IMR-90 (cell line): ENCODE measurements at places on chromosomes 6 and 20. TPM values are rescaled to one million over a fixed set of nuclear protein-coding genes. Genes with fewer than 3 reads are reported as not detected.

- DNase-seq, result no peak
Measured at GRCh38 chr6:169847901-169848311, 96.5 kb downstream of the ERMARD start.

GRCh38 chr20:9617940-9618339 lies 103.5 kb downstream of the LAMP5 start:
- peak; percentile 22 for DNase-seq

- DNase-seq, result no peak
Measured at GRCh38 chr20:13423472-13424173, 202.5 kb downstream of the ISM1 start.

GRCh38 chr6:12483712-12484111 lies 193.6 kb downstream of the EDN1 start:
- DNase-seq, result peak; percentile 99

DNA sequence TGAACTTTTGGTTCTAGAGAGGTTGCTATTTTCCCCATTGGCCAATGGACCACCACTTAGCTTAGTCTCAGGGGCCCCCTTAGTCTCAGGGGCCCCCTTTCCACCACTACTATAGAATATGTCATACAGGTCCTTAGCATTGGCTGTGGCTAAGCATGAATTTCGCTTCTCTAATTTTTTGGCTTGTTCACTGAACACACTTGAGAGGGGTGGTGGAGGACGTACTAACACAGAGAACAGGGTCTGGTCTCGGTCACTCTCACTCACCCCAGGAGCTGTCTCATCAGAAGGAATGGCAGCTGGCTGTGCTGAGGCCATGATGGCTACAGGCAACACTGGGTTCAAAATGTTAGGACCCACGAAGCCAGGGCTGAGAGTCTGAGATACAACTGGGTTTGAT lies 30.3 kb downstream of the ZNF318 start:
- DNase-seq, result no peak

DNA sequence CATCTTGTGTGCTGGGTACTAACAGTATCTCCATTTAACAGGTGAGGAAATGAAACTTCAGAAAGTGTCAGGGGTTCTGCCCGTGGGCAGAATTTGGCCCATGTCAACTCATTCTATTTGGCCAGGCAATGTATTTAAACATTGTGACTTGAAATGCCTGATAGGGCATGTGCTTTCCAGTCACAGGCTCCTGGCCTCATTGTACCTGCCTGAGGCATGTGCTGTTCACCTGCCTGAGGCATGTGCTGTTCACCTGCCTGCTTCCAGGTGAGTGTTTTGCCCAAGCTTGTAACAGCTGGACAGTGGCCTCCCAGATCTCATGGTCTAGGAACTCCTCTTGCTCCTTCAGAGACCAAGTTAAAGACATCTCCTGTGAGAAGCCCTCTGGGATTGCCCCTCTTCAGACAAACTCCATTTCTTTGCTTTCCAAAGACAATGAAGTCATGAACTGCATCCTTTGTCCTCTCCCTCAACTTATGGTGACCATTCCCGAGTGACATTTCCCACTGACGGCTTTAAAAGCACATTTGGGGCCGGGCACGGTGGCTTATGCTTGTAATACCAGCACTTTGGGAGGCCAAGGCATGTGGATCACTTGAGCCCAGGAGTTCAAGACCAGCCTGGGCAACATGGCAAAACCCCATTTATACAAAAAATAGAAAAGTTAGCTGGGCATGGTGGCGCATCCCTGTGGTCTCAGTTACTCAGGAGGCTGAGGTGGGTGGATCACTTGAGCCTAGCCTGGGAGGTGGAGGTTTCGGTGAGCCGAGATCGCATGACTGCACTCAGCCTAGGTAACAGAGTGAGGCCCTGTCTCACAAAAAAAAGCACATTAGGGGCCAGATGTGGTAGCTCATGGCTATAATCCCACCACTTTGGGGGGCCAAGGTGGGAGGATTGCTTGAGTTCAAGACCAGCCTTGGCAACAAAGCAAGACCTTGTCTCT lies 48.7 kb downstream of the BCAS4 start:
- no peak for DNase-seq

- no peak for DNase-seq
Measured at GRCh38 chr6:20704325-20705025, 170.2 kb downstream of the CDKAL1 start.

DNA sequence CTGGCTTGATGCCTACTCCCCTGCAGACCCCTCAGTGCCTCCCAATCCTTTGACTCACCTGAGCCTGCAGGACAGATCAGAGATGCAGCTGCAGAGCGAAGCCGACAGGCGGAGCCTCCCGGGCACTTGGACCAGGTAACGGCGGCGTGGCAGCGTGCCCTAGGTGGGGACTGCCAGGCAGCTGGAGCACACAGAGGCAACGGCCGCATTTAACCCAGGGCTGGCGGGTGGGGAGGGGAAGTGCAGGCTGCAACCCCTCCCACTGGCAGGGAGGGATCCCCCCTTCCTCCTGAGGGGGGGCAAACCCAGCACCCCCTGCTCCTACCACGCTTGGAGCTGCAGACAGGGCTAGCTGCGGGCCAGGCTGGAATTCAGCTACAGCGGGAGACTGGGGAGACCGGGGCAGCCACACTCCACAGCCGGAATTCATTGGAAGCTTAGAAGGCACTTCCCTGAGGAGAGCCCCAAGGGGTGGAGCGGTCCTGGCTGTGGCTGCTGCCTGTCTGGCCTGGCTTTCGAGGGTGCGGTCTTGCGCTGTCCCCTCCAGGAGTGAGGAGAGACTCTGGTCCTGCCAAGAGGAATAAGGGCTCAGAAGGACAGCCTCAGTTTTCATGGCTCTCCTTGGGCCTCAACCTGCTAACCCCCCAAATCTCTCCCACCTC lies at the start of gene MATN4:
Gene MATN4 (minus strand): TSS at position 183 of the 662 bp plus-strand sequence. CDS start 2,717 bp downstream, outside the sequence.
- DNase-seq, result no peak

DNA sequence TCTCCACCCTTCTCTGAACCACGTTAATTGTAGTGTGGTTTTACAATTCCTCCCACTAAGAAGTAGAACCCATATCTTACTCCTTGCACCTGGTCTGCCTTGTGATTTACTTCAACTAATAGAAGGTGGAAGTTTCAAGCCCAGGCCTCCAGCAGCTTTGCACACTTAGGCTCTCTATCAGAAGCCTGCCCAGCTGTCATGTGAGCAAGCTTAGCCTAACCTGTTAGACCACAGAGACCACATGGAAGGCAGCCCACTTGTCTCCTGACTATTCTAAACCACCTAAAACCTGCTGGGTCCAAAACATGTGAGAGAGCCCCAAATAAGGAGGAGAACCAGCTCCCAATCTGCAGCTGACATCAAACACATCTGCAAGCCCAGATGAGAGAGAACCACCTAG lies 127.6 kb upstream of the BTBD3 start:
- DNase-seq, result no peak

DNA sequence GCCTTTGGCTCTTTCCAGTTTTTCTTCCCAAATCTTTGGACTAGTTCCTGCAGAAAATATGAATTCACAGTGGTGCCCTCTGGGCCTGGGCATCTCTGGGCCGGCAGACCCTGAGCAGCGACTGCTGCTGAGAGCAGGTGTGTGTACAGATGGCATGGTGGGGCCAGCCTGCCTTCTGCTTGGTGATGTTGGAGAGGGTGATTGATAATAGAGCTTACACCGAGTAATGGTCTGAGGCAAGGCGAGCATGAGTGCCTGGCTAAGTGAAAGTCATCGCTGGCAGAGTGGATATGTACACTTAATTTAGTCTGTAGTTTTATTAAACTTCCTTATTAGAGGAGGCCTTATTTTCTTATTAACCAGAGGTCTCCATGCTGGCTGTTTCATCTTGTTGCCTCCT lies 156.9 kb downstream of the CDKAL1 start:
- no peak for DNase-seq

DNA sequence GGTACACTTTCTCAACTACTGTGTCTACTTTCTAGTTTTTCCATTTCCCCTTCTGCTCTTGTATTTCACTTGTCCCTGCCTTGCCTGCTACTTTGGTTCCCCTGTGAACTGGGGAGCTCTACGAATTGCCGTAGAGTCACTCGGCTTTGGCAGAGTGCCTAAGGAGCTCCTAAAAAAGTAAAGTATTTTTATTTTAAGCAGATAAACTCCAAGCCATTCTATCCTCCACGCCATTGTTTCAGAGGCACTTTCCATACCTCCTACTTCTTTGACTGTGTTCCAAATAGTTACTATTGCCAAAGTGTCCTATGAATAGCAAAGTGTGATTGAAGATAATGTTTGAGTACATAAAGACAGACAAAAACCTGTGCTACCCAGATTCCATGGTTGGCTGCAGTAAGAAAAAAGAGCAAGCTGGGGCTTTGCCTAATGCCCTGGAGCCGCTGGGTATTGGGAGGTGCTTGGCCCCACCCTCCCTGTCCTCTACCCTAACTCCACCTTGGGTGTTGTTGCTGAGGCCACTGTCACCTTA lies 5.1 kb upstream of the MBOAT1 start:
- DNase-seq, result no peak

- no peak for DNase-seq
Measured at GRCh38 chr20:45038745-45039474, 62.0 kb downstream of the KCNS1 start.

DNA sequence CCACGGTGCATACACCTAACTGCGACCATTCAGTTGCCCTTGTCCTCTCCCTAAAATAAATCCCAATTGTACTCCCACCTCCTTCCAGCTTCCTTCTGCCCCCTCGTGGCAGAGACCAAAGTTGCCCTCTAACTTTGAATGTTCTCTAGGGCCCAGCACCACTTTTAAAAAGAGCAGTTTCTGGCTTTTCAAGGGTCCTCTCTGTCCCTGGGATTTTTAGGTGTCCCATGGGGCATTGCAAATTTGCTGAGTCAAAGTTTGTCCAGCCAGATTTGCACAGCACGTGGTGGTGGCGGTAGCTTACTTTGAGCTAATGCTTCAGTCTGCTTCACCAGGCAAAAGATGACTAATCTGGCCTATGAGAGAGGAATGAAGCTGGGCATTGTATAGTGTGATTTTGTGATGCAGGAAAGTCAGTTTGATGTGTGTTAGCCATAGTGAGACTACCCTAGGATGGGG lies 100.2 kb downstream of the PERP start:
- DNase-seq, result peak; percentile 33

GRCh38 chr6:4698901-4699659 lies 77.1 kb upstream of the CDYL start:
- no peak for DNase-seq

DNA sequence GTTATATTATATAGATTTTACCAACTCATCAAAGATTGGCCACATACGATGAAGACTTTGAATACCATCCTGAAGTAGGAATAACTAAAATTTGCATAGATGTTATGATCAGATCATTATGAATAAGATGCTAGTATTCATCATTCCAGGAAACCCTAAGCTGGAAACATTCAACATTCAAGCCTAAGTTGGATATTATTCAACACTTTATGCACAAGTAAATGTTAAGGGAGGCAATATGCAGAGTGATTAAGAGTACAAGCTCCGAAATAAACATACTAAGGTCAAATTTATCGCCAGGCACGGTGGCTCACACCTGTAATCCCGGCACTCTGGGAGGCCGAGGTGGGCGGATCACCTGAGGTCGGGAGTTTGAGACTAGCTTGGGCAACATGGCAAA lies 30.4 kb downstream of the NSFL1C start:
- no peak for DNase-seq

GRCh38 chr6:37134396-37135191 lies 35.4 kb upstream of the PIM1 start:
- DNase-seq, result peak; percentile 96

- DNase-seq, result peak; percentile 72
Measured at GRCh38 chr6:1436334-1437306, 47.2 kb downstream of the FOXF2 start.

GRCh38 chr20:54716790-54717189 lies 241.4 kb downstream of the DOK5 start:
- DNase-seq, result no peak

GRCh38 chr6:109257494-109257893 lies 124.8 kb downstream of the CD164 start:
- no peak for DNase-seq

DNA sequence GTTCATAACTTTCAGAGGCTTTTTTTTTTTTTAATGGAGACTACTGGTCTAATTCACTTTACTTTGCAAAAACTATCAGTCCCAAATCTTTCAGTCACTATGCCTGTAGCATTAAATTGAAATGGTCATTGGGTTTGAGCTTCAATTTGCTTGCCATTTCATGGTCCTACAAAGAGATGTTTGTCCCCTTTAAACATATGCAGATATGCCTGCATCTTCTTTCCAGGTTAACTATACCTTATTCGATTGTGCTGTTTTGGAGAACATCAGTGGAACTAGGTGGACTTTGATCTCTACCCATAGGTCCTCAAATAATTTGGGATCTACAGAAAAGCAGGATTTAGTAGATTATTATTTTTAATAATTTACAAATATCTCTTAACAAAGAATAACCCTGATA lies 4.6 kb downstream of the POU3F2 start:
- DNase-seq, result no peak

GRCh38 chr6:134744301-134744700 lies 205.6 kb downstream of the ALDH8A1 start:
- peak; percentile 35 for DNase-seq

GRCh38 chr6:74057326-74057725 lies 361.3 kb downstream of the CD109 start:
- peak; percentile 64 for DNase-seq

DNA sequence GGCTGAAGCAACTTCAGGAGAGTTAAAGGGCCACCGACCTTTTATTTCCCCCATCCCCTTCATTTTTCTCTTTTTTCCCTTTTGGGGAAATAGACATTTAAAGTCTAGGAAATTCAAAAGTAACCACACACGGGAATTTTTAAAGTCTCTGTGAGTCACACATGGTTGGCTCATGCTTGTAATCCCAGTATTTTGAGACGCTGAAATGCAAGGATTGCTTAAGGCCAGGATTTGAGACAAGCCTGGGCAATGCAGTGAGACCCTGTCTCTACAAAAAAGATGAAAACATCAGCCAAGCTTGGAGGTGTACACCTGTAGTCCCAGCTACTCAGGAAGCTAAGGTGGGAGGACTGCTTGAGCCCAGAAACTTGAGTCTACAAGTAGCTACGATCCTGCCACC lies 34.2 kb downstream of the KATNA1 start:
- peak; percentile 41 for DNase-seq

DNA sequence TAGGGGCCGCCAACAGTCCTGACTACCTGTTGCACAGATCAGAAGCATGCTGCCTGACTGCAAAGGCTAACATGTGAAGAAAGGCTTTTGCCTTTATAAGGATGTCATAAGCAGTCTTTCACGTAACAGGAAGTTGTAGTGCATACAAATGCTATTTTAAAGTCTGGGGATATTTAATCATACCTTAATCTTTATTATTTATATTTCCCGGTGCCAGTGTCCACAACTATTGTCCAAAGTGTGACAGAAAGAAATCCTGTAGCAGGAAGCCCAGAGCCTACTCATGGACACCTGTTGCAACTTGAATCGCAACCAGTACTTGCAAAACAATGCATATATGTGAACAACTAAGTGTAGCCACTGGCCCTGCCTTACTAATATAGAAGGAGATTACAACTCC lies 235.8 kb downstream of the ALDH8A1 start:
- DNase-seq, result no peak

GRCh38 chr20:60088236-60088635 lies 130.0 kb downstream of the CDH26 start:
- no peak for DNase-seq

GRCh38 chr6:19536838-19537237 lies 300.3 kb upstream of the ID4 start:
- DNase-seq, result no peak

The CCN2 gene
- polyA plus RNA-seq, result 1,205 and 1,345 TPM in 2 replicates

The BMP6 gene
- polyA plus RNA-seq, result 0.19 TPM in 2 replicates

The KIAA1755 gene
- polyA plus RNA-seq, result 4.7 and 5.1 TPM in 2 replicates

The CTAGE9 gene
- polyA plus RNA-seq, result not detected in 2 replicates

The RPN2 gene
- 468 and 481 TPM in 2 replicates for polyA plus RNA-seq

The MATN4 gene
- 0.12 and 0.13 TPM in 2 replicates for polyA plus RNA-seq

The FNDC11 gene
- polyA plus RNA-seq, result 1.0 and 1.6 TPM in 2 replicates

The HFE gene
- polyA plus RNA-seq, result 11.7 and 15.7 TPM in 2 replicates

The SALL4 gene
- polyA plus RNA-seq, result 0.03 TPM in 1 of 2 replicates, not detected in the other

The MCHR2 gene
- polyA plus RNA-seq, result not detected in 2 replicates
